ENCODE measurements at places on chromosomes 4 and X. TPM values are rescaled to one million over a fixed set of nuclear protein-coding genes. Genes with fewer than 3 reads are reported as not detected.

DNA sequence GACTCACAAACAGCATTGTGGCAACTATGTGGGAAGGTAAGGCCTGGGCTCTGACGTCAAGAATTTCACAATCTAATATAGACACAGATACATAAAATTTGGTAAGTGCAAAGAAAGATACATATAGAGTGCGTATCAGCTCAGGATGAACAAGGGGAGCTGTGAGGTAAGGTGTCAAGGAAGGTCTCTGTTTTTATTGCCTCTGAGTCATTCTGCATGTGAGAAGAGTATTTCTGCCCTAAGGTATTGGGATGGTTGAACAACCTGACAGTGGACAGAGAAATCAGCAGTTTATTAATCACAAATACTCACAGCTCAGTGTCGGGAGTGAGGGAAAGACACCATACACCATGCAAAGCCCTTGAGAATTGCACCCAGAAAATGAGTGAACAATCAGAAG lies 89.8 kb downstream of the COMMD8 start:
- no peak for DNase-seq

Gene FRG2
- polyA plus RNA-seq = not detected

Gene MAGED4B
- 32.2 TPM for polyA plus RNA-seq

DNA sequence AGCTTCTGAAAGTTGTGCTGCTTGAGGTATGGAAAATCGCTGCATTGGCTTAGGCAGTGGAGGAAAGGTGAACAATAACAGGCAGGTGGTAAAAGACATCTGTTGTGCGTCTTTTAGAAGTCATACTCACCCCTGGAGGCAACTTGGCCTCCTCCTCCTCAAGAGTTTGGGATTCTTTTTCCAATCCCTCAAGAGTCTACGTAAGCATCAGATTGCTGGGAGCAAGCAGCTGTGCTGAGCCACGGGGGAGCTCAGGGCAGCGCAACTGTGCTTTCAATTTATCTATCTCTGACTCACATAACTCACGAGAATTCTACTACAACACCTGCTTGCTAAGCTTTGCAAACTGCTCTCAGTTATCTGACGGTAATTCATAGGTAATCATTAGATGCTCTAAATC lies 6.4 kb upstream of the RBMX2 start:
- no peak for DNase-seq

DNA sequence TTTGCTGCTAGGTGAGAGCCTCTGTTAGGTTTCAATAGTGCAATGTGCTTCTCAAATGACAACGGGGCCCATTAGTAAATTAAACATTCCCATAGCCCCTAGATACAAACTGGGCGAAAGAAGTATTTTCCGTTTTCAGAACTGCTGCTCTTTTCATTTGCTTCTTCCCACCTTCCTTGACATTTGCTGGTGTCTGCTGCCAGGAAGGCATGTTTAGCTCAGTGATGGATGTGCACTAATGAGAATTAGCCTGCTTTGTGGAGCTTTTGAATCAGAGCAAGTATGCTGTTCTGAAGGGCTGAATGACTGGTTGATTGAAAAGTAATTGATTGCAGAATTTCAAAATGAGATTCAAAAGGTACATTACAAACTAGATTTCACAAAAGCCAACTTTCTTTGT lies 57.0 kb downstream of the SHROOM3 start:
- DNase-seq = no peak

DNA sequence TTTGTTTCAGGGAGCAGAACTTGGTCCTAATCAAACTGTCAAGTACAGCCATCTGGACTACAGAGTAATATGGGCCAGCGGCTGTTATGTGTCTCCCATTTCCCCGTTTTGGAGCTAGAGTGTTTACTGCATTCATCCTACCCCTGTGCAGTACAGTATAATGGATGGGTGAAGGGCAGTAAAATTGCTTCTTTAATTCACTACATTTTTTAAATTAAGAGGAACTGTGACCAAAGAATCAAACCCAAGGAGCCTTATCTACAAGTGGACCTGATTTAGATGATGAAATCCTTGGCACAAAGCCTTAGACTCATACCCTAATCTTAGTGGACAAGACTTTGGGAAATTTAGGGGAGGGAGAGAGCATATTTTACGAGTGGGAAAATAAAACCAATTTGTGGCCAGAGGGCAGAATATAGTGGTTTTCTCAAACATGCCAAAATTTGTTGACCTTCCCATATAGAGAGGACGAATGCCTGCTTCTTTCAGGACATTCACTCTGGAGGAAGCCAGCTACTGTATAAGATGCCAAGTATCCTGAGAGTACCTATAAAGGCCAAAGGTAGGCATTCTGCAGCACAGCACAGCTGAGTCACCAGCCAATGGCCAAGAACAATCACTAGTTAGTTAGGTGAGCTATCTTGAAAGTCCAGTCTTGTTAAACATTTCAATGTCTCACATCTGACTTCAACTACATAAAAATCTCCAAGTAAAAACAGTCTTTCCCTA lies 253.8 kb upstream of the KCNIP4 start:
- no peak for DNase-seq

- no peak for DNase-seq
Observed at GRCh38 chr4:53186714-53187358, 179.0 kb downstream of the SCFD2 start.

DNA sequence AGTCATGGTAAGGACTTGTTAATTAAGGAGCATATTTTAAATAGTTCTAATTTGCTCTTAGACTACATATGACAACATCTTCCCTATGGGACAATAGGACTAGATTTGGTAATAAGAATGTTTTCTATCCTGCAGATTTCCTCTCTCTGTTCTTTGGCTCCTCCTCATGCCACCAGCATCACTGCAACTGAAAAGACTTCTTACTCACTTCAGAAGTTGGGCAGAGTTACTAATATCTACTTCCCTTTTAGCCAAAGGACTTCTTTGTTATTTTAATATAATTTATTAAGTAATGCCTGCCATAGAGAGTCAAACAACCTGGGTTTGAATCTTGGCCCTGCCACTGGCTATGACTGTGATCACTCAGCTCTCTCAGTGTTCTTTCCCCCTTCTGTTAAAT lies 16.4 kb downstream of the MMAA start:
- no peak for DNase-seq

DNA sequence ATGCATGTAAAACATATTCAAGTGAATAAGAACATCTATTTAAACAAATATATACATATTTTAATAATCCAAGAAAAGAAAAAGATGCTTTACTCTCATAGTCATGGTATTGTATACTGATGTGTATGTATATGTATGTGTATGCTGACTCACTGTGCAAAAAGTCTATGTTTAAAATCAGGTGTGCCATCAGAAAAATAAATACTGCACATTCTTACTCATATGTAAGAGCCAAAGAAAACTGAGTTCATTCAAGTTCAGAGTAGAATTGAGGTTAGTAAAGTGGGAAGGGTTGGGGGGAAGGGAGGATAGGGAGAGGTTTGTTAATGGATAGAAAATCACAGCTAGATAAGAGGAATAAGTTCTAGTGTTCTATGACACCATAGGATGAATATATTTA lies 403.9 kb upstream of the SMIM31 start:
- no peak for DNase-seq

- DNase-seq = no peak
Observed at GRCh38 chrX:153334654-153335295, 822 bp downstream of the ZNF275 start.

DNA sequence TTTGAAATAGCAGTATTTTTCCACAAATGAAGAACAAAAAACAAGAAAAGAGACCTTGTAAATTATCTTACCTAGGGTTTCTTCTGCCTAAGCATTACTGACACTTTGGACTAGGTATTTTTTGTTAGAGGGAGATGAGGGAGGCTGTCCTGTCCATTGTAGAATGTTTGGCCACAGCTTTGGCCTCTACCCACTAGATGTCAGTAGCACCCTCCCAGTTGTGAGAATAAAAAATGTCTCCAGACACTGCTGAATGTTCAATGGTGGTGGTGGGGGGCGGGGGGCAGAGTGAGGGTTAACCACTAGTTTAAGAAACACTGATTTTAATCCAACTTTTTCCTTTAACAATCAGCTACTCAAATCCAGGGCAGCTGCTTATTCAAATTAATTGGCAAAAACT lies 25.8 kb downstream of the OTUD4 start:
- no peak for DNase-seq

DNA sequence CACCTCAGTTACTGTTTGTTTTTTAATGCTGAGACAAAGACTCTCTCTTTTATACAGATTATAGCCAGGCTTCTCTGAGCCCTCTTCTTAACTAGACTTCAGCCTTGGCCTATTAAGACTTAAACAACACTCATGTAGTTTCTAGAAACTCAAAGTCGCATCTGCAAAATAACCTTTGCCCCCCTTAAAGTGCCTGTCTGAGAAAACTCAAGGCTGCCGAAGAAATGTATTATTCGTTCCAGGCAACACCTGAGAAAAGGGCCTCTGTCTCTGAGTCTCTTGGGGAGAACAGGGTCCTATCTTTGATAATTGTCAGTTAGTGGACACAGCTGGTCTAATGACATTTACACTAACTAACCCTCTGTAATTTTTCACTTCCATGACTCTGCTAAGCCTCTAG lies 60.8 kb upstream of the HPGD start:
- no peak for DNase-seq

DNA sequence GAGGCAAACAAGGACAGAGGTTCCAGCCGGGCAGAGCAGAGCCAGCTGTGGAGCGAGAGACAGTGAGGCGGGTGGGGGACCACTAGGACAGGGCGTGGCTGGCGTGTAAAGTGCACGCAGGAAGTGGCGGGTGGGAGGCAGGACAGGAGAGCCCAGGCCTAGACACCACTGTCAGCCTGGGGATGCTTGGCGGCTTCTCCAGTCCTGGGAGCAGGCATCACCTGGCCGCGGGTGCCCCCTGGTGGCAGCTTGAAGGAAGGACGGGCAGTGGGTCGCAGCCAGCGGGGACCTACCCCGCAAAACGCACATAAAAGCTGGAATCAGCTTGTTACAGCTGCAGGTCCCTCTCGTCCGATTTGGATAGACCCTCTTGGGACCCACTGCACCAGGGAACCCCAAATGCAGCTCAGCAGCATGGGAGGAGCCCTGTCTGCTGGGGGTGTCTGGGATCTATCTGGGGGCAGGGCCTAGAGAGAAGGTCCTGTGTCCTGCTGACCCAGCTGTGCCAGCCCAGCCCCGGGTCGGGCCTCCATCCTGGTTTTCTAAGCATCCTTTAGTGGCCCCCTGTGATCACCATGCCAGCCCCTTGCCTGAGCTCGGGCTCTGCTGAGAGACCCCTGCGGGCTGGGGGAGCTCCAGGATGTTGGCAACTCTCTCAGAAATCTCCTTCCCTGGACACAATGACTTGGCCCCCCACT lies 57.7 kb downstream of the WFS1 start:
- peak; percentile 94 for DNase-seq

GRCh38 chr4:82833696-82834313 lies 35.2 kb upstream of the SCD5 start:
- DNase-seq = no peak

GRCh38 chr4:106395582-106395981 lies 27.0 kb upstream of the GIMD1 start:
- DNase-seq = no peak

- peak; percentile 36 for DNase-seq
Observed at GRCh38 chr4:139278912-139279759, 889 bp downstream of the MGARP start.

Gene GPR82
- polyA plus RNA-seq = not detected

DNA sequence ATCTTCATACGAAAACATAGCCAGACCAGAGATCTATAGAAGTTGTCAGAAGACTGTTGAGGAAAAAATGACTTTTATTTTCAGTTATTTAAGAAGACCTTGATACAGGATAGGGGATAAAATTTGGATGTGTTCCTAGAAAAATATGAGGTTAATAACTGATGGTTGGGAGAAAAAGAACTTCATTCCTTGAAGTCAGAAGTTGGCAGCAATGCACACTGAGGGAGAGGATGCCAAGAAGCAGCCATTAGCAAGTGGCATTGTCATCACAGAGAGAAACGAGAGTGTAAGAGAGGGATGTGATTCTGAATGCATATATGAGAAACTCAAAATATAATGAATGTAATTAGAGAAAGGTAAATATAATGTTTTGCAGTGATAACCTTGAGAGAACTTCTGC lies 382.1 kb upstream of the EPHA5 start:
- no peak for DNase-seq

Gene SULT1B1
- polyA plus RNA-seq = 22.4 TPM

DNA sequence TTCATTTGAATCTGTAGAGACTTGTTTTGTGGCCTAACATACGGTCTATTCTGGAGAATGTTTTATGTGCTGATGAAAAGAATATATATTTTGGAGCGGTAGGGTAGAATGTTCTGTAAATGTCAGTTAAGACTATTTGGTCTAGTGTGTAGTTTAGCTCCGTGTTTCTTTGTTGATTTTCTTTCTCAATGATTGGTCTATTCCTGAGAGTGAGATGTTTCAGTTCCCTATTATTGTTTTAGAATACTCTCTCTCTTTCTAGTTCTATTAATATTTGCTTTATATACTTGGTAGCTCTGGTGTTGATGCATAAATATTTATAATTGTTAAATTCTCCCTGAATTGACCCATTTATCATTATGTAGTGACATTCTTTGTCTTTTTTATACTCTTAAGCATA lies 236.5 kb downstream of the GLUD2 start:
- DNase-seq = no peak

GRCh38 chr4:48967631-48968030 lies 18.4 kb upstream of the CWH43 start:
- no peak for DNase-seq

GRCh38 chr4:140061659-140062289 lies 92.2 kb downstream of the MAML3 start:
- DNase-seq = no peak

Gene CSAG3
- 72.2 TPM for polyA plus RNA-seq

Gene EDNRA
- 2.0 TPM for polyA plus RNA-seq

Gene RBM46
- polyA plus RNA-seq = not detected

- DNase-seq = no peak
Observed at GRCh38 chr4:142120921-142121320, 484.5 kb downstream of the IL15 start.

Gene H2BW2
- polyA plus RNA-seq = not detected

Gene VEGFD
- 6.3 TPM for polyA plus RNA-seq

GRCh38 chr4:54696649-54697048 lies 38.9 kb downstream of the KIT start:
- DNase-seq = no peak
